ENCODE measurements at places on chromosomes 6 and 20.

DNA sequence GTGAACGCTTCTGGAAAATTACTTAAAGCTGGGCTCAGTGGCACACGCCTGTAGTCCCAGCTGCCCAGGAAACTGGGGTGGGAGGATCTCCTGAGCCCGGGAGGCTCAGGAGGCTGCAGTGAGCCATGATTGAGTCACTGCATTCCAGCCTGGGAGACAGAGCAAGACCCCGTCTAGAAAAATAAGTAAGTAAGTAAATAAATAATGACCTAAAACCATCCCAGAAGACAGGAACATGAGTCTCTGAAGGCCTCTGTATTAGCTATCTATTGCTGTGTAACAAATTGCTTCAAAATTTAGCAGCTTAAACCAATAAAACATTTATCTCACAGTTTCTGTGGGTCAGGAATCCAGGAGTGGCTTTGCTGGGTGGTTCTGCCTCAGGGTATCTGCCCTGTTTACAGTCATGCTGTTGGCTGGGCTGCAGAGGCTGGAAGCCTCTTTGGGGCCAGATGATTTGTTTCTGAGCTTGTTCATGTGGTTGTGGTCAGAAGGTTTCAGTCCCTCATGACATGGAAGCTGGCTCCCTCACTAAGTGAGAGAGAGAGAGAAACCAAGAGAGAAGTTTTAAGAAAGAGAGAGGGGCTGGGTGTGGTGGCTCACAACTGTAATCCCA is 48.4 kb upstream of the NCOA3 start:
- DNase-seq = peak; percentile 87

- DNase-seq = no peak
Measured at GRCh38 chr6:13334953-13335352, 6.6 kb upstream of the TBC1D7 start.

DNA sequence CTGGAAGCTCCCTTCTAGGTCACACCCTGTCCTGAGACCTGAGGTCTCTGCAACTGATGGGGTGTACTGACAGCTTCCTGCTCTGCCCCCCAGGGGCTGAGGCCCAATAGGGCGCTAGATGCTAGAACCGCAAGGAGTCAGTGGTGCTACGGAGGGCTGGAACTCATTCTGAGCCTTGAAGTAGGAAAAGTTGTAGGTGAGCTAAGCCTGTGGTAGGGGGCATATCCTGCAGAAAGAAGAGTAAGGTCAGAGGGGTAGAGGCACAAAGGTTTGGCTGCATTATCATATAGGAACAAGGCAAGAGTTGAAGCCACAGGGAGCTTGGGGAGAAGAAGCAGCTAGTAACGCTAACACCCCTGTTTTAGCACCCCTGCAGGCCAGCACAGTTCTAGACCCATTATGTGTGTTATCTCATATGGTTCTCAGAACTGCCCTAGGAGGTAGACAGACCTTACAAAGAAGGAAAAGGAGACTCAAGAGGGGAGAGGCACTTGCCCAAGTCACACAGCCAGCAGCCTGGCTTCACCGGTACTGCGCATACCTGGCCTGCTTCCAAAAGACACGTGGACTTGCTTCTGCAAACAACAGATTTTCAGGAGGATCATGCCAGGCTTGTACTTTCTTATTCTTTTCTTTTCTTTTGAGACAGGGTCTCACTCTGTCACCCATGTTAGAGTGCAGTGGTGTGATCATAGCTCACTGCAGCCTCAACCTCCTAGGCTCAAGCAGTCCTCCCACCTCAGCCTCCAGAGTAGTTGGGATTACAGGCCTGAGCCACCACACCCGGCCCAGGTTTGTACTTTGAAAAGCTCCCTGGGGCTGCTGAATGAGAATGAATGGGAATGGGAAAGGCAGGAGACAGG is 156.1 kb downstream of the MRPL14 start:
- DNase-seq = no peak

DNA sequence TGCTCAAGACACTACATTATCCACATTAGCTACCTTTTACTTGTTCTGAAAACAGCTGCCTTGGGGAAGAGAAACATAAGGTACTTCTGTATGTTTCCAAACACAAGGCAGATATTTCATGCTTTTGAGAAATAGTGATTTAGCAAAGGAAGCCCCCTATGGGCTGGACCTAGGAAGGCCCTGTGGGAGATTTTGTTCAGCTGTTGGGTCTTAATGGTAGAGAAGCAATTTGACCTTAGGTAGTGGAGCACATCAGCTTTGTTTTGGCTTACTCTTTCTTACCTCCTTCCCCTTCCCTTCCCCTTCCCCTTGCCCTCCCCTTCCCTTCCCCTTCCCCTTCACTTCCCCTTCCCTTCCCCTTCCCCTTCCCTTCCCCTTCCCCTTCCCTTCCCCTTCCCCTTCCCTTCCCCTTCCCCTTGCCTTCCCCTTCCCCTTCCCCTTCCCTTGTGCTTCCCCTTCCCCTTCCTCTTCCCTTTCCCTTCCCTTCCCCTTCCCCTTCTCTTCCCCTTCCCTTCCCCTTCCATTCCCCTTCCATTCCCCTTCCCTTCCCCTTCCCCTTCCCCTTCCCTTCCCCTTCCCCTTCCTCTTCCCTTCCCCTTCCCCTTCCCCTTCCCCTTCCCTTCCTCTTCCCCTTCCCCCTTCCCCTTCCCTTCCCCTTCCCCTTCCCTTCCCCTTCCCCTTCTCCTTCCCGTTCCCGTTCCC is 84.6 kb downstream of the ANKS1A start:
- DNase-seq = no peak

DNA sequence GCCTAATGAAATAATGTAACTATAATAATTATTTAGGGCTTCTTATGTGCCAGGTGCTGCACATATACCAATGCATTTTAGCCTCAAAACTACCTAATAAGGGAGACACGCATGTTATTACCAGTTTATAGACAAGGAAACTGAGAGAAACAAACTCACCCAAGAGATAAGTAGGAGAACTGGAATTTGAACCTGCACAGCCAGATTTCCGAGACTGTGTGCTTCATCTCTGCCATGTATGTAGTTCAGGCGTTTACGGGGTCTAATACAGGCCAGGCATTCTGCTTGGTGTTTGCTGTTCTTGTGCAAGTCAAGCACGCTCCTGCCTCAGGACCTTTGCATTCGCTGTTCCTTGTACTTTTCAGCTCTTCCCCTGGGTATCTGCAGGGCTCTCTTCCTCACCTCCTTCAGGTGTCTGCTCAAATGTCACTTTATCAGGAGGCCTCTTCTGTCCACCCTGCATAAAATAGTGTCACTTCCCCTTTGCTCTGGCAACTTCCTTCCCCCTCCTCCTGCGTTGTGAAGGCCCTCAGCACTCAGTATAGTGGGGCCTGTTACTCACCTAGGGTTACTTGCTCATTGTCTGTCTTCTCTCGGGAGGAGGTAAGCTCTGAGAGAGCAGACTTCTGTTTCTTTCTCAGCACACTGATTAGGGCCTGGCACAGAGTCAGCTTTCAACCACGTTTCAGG is 6.1 kb upstream of the NSFL1C start:
- DNase-seq = no peak

DNA sequence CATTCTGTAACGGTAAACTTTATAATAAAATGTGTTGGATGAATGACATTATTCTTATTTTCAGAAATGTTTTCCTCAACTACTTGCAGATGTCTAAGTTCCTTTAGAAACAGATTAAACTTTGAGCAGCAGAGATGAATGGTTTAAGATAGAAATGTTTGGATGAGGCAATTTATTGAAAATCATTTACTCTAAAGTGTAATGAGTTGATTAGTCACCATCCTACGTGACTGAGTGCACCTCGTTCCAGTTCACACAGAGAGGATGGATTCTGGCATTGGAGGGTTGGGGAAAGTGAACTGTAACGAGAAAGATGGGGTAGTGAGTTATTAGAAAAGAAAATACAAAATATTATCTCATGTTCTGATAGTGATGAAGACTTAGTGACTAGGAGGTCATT is 28.7 kb downstream of the SMPDL3A start:
- DNase-seq = no peak

DNA sequence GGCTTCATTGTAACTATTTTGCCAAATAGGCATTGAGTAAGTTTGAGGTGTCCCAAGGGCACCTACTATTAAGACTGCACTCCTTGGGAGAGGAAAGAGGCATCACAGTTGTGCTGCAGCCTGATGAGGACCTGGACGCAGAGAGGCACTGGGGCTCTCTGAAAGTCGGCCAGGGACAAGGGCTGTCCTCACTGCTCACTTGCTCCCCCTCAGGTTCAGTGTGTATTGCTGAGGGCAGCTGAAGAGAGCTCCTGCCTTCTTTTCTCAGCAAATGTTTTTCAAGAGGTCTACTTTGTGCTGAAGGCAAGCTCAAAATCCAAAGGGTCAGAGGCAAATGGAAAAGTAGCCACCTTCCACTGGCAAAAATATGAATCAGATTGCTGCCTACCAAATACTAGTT is 331.8 kb downstream of the RIMS1 start:
- no peak for DNase-seq

DNA sequence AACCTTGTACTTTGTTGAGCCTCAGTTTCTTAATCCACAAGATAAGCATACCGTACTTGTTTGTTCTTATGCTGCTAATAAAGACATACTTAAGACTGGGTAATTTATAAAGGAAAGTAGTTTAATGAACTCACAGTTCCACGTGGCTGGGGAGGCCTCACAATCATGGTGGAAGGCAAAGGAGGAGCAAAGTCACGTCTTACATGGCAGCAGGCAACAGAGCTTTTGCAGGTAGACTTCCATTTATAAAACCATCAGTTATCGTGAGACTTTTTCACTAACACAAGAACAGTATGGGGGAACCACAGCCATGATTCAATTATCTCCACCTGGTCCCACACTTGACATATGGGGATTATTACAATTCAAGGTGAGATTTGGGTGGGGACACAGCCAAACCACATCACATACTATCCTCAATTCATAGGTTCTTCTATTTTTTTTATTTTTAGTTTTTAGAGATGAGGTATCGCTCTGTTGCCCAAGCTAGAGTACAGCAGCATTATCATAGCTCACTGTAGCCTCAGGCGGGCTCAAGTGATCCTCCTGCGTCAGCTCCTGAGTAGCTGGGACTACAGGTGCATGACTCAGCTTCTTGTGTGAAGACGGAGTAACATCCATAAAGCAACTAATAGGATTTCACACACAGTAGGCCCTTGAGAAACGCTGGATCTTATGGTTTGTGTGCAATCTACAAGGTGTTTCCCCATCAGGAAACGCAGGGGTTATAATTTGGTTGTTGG is 76.7 kb upstream of the IYD start:
- DNase-seq = no peak

- peak; percentile 40 for DNase-seq
Measured at GRCh38 chr6:116127771-116128493, 2.0 kb upstream of the COL10A1 start.

DNA sequence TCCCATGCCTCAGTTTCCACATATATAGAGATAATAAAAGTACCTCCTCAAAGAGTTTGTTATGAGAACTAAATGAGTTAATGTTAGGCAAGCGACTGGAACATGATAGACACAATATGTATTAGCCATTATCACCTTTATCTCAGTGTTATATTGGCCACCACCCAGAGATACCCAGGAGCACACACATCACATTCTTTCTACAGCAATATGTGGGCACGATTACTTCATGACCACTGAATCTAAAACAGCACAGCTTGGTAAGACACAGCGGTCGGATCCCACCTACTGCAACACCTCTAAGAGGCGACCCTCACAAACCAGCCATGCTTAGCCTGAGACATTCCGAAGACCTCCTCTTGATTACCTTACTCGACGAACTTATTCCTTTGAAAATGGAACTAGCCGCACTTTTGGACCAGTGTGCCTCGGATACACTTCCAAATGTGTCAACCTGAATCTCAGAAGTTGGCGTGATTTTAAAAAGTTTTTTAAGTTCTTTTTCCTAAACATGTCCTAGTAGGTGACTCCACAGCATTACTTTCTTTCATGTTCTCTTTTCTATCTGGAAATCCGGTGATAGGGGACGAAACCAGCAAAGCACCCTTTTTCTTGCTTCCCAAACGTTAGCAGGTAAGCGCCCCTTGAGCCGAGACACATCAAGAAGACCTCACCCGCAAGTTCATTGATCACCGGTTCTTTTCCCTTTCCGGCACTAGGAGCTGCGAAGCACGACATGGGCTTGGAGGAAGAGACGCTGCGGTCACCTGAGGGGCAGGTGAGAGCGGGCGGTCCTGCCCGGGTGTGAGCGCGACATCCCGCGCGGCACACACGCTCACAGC is 923 bp downstream of the GMDS start:
- DNase-seq = no peak

- DNase-seq = no peak
Measured at GRCh38 chr6:121759370-121759769, 323.9 kb downstream of the GJA1 start.

- peak; percentile 59 for DNase-seq
Measured at GRCh38 chr20:53934421-53935343, 135.7 kb downstream of the BCAS1 start.

DNA sequence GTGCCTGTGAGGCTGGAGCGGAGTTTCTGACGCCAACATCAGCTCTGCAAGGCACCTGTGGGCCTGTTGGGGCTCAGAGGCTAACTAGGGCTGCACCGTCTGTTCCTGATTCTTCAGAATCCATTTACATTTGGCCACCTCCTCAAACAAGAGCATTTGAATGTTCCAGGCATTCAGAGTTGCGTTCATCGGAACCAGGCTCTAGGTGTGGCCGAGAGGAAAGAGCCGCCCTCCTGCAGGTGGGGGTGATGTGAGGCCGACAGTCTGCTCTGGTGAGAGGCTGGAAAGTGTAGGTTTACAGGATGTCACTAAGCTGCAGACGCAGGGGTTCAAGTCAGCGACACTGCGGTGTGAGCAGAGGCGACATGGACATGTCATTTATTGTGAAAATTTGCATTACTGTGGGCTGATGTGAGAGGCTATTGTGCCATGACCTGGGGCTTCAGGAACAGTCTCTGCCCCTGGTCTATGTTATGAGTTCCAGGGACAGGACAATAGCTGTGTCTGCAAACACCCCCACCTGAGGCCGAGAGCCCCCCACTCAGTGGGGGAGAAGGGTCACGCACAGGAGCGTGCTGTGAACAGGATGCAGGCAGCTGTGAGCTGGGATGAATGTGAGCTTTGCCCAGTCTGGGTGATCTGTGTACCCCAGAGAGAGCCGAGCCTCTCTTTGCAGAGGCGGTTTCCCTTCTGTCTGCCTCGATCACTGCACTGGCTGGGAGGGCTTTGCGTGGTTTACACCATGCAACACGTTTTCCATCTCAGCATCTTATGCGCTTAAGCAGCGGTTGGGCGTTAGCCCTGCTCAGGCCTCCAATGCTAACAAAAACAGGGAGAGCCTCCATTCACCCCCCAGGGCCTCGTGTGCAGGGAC is 21.1 kb downstream of the SLCO4A1 start:
- no peak for DNase-seq

- no peak for DNase-seq
Measured at GRCh38 chr6:7343546-7344475, 30.8 kb upstream of the SSR1 start.

- no peak for DNase-seq
Measured at GRCh38 chr6:137214931-137215330, 4.3 kb downstream of the IFNGR1 start.

- DNase-seq = peak; percentile 96
Measured at GRCh38 chr6:111591370-111591900, 14.2 kb downstream of the TRAF3IP2 start.

- DNase-seq = no peak
Measured at GRCh38 chr6:43040542-43041257, 13.0 kb downstream of the CUL7 start.

GRCh38 chr20:1877609-1878200 is 17.5 kb upstream of the SIRPA start:
- no peak for DNase-seq

- no peak for DNase-seq
Measured at GRCh38 chr6:44128020-44128917, 915 bp downstream of the TMEM63B start.

- no peak for DNase-seq
Measured at GRCh38 chr20:63409834-63410435, 48.8 kb upstream of the CHRNA4 start.

Data from BJ (cell line).